ENCODE measurements at places on chromosomes 7 and 10.

DNA sequence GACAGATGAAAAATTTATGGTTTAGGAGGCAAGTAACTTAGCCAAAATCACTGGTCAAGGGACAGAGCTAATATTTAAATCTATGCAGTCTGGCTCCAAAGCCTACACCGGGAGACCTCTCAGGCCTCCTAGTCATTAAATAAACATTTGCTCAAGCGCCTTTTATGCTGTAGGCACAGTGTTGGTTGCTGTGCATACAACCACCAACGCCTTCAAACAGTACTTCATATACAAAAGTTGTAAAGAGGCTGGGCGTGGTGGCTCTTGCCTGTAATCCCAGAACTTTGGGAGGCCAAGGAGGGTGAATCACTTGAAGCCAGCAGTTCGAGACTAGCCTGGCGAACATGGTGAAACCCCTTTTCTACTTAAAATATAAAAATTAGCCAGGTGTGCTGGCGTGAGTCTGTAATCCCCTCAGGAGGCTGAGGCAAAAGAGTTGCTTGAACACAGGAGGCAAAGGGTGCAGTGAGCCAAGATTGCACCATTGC lies 159.8 kb downstream of the MAGI2 start:
- no peak for DNase-seq

GRCh38 chr7:43232366-43232765 lies 119.9 kb downstream of the HECW1 start:
- DNase-seq, result no peak

GRCh38 chr10:117617659-117618058 lies 75.1 kb downstream of the EMX2 start:
- no peak for DNase-seq

DNA sequence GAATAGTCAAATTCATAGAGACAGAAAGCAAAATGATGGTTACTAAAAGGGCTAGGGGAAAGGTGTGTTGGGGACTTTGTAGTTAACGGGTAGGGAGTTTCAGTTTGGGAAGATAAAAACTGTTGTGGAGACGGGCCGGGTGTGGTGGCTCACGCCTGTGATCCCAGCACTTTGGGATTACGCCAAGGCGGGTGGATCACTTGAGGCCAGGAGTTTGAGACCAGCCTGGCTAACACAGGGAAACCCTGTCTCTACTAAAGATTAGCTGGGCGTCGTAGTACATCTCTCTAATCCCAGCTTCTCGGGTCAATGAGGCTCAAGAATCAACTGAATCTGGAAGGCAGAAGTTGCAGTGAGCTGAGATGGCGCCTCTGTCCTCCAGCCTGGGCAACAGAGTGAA lies 30.8 kb downstream of the KPNA7 start:
- no peak for DNase-seq

- DNase-seq, result no peak
These were observed 287.0 kb downstream of the WDR37 start for GRCh38 chr10:1343176-1343575.

- DNase-seq, result no peak
These were observed 403.0 kb downstream of the THSD7A start for GRCh38 chr7:11428877-11429581.

DNA sequence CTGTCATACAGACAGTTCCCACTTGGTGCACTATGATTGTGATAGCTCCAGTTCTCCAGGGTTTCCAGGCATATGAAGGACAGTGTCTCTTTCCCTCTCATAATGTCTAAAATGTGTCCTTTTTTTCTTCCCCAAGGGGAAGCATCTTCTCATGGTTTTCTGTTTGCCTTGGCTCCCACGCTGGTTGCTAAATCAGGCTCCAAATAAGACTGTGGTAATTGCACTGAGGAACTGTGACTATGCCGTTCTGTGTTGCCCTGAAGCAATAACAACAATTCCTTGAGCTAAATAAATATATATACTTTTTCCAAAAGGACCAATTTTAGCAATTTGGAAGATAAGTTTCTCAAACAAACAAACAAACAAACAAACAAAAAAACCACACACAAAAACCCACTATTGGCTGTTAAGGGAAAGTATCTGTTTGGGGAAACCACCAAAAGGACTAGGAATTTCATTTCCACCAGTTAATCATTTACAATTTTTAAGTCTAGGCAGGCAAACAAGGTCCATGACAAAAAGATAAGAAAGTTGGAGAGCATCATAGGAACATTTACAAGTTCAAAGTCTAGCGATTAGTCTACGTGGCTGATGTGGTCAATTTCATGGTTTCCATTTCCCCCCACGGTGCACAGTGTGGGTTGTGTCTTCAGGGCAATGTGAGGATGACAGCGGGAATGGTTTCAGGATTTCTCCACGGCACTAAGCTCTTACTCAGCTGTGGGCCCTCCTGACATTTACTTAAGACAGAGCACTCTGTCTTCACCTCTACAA lies 62.4 kb downstream of the THNSL1 start:
- no peak for DNase-seq

- DNase-seq, result no peak
These were observed 142.6 kb upstream of the ASAH2 start for GRCh38 chr10:50393784-50394467.

DNA sequence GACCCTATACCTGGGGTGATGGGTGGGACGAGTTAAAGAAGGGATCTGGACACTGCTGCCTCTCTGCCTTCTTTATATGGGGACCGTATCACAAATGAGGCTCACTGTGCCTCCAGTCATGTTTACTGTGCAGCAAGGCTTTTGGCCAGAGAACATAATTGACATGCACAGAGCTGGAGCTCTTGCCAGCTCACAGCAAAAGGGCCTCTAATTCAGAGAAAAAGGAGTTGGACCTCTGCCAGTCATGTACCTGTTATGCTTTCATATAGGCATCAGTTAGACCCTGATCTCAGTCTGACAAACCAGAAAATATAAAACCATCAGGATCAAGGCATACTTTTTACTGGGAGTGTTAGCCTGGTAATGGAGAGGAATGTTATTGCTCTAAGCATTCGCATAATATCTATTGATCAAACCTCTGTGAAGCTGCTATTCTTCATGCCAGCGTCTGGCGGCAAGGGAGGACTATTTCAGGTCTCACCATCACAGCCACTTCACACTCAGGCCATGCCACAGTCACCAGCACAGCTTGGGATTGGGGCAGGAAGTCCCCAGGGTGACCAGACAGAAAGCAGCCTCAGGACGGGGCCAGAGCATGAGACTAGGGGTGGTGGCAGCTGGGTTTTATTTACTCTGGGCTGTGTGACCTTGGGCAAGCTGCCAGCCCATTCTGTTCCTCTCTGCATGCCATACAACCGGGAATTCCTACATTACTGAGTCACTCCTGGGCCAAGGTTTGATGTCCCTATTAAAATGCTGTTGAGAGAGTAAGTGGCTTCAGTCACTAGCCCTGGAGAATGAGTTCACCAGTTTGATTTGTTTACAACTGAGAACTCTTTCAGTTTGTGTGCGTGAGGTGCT lies 90.1 kb downstream of the NPSR1 start:
- no peak for DNase-seq

DNA sequence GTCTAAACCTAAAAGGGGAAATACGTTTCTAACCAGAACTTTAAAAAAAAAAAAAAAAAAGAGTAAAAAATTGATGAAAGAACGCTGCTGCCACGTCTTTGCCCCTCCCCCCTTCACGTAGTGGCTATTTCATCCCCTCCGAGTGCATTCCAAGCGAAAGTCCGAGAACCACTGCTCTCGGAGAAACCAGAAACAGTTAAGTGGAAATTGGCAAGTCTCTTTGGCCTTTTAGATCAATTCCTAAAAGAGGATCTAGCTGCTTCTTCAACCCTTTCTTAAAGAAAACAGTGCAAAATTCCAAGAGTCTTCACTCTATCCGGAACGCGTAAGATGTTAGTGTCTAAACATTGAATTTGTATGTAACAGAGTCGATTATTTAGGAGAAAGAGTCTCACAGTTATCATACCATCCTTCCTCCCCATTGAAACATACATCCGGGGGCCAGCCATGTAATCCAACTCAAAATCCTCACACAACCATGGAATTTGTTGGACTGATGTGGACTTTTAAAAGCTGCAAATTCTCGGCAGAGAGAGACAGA lies 1.1 kb downstream of the P4HA1 start:
- DNase-seq, result no peak

- no peak for DNase-seq
These were observed 107.5 kb downstream of the TNS3 start for GRCh38 chr7:47474211-47474936.

DNA sequence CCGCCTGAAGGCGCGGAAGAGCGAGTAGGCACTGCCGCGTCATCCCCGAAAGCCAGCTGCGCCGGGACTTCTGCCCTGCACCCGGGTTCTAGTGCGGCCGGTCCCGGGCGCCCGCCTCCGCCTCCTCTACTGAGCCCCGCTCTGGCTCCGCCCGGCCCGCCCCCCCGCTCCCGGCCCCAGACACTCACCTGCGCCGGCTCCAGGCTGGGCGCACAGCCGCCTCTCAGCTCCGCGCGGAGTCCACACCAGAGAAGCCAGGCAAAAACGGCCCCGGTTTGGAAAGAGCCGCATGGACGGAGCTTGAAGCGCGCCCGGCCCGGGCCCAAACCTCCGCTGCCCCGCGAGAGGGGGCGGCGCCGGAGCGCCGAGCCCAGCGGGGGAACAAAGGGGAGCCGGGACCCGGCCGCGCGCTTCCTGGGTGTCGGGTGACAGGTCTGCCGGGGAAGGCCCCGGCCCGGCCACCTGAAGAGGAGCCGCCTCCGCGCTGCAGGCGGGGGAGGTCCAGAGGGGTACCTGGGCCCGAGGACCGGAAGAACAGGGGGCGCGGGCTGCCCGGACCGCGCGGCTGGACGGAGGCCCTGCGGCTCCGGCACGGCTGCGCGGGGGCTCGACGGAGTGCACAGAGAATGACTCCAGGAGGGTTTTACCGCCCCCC lies 168.2 kb downstream of the NRF1 start:
- no peak for DNase-seq

DNA sequence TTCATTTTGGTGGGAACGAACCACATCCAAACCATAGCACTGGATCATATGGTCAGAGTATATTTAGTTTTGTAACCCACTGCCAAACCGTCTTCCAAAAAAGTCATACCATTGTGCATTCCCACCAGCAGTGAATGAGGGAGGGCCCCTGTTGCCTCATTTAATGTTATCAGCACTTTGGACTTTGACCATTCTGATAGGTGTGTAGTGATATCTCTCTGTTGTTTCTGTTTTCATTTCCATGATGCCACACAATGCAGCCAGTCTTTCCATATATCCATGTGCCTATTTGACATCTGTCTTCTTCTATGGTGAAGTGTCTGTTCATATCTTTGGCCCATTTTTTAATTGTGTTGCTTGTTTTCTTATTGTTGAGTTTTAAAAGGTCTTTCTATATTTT lies 105.0 kb upstream of the PPP2R2D start:
- DNase-seq, result no peak

DNA sequence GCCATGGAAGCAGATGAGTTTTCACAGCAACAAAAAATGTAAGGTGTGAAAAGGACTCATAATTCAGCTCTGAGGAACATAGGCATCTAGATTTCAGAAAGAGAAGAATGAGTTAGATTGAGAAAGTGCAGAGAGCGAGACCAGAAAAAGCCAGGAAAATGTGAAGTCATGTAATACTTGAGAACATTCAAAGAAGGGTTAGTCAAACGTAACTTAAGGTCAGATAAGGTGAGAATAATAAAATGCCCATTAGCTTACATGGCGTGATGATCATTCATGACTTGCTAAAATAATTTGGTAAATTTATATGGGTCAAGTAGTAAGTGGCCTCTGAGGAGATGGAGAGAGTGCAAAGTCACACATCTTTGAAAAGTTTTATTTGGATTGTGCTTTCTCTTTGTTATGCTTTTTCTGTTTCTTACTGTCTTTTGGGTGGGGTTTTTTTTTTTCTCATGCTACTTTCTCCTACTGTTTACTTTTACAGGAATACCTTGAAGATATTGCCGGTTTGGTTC lies 271.8 kb upstream of the NRG3 start:
- no peak for DNase-seq

GRCh38 chr7:129371487-129371886 lies 62.7 kb upstream of the STRIP2 start:
- DNase-seq, result no peak

DNA sequence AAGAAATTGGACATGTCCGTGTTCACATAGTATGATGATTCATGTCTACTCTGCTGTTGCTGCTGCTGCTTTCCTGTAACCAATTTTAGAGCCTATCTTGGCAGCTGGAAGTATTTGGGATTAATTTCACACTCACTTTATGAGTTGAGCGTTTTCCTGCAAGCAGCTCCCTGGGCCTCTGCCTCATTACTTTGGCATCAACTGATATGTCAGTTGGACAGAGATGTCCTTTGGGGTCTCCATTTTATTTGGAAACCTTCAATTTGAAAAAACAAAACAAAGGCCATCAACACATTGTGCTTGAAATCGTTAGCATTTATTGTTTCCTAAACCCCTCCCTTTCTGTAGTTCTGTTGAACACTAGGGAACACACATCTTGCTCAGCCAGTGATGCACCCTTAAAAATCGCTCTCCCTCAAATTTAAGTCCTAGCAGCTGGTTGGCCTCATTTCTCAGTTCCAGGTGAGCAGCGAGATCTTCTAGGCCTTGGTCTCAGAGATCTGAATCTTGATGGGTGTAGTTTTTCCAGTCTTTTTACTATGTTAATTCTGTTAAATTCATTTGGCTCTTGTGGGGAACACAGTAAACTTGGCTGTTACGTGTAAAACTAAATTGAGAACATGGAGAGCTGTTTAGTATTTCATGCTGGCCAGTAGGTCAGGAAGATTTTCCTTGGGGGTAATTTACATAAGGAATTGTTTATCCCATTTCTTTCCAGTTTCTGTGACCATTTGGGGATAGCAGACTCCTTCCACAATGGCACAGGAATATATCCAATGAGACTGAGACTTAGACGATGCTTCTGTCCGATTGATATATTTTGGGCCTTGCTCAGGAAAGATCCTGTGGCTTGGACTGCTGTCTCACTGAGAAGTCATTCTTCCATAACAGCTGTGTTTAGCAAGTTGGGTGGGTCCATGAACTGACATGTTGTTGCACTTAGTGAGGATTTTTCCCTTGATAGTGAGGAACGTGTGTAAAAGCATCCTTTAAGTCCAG lies 371.6 kb downstream of the BBS9 start:
- DNase-seq, result no peak

DNA sequence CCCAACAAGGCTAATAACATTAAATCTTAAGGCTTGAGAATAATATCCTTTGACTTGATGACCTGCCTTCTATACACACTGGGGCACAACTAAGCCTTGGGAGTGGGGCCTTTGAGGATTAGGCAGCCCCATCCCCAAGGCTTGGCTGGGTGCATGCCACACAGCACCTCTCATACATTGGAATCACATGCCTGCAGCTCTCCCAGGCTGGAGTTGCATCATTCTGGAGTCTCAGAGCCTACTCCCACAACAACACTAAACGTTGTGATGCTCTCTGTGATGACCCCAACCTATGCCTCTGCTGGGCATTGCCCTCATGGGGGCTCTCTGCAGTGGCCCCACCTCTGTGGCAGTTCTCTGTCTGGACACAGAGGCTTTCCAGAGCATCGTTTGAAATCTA lies 31.9 kb upstream of the SGCE start:
- DNase-seq, result no peak

GRCh38 chr10:31808258-31809218 lies 120.1 kb downstream of the ARHGAP12 start:
- no peak for DNase-seq

GRCh38 chr10:21369697-21370096 lies 155.8 kb downstream of the SKIDA1 start:
- no peak for DNase-seq

DNA sequence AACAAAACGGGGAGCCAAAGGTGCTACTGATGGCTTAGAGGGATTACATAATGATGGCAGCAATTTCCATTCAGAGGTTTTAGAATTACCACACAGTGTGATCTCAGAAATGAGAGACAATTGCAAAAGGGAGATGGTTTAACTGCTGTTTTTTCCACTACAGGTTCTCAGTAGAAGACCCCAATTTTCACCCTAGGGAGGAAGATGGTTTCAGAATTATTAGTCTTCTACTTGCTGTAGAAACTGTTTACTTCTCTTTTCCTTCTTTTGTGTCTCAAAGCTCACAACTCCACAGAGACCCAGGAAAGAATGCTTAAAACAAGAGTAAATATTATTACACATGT lies 226.5 kb downstream of the INHBA start:
- DNase-seq, result no peak

Data from esophagus squamous epithelium (tissue), 5 donors.